ENCODE measurements at places on chromosomes 16 and 17.

- no peak for DNase-seq
Observed at GRCh38 chr16:76114681-76115080, 162.5 kb upstream of the CNTNAP4 start.

GRCh38 chr16:58485184-58485887 is 14.6 kb upstream of the NDRG4 start:
- DNase-seq: no peak

DNA sequence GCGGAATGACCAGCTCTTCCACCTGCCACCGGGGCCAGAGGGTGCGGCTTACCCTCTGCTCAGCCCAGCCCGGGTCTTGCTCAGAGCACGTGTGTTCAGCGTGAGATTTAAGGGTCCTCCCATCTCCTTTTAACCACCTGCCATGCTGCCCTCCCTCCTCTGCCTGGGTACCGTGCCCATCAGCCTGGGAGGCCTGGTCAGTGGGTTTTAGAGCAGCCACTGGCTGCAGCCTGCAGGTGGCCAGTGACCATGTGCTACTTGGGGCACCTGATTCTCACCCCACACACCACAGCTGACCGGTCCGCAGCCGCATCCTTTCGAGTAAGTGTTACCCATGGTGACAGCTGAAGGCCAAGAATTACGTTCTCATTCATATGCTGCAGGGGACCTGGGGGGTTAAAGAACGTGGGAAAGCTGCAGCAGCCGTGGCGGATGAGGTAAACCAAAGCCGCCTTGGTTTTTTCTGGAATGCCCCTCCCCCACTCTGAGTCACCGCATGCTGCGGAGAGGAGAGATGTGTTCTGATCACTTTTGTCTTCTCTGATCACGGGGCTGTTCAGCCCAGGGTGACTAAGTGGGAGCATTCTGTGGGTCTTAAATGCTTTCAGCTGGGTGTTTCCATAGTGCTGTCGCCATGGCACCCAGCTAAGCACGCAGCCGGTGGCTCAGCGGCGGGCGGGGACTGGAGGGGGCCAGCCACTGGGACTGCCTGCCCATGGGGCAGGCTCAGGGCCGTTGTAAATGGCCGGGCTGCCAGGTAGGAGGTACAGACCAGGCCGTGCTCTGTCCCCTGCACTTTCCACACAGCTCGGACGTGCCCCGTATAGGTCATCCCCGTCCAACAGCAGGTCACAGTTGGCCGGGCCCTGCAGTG is 59.8 kb downstream of the BAIAP2 start:
- peak; percentile 97 for DNase-seq

DNA sequence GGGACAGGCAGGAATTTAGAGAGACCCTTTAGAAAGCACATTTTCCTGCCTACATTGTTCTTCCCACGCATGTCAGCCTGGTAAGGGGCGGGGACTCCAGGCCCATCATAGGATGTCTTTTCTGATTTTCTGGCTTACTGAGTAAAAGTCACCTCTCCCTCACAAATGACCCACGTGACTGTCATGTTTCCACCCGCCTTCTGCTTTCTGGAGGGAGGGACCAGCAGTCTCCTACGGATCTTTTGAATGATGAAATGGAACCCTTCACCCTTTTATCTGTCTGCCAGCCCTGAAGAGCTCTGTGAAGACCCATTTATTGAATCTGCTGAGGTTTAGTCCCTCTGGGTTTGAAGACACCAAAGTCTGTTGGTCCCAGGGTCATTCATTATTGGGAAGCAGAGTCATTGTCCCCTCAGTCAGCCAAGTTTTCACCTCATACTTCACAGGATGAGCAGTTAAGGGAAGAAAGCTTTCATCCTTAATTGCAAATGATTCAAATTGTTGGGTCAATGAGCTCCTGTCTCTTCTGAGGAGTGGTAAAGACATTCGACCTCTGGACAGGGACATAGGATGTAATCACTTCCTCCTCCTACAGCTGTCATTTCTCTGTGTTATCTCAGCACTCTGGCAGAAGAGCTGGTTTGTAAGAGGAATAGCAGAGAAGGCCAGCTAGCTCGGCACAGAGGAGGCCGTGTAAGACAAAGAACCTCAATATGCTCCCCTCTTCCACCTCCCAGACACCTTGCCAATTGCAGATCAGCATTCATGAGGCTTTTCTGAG is 446.1 kb downstream of the HS3ST3B1 start:
- no peak for DNase-seq

GRCh38 chr16:89037261-89038152 is 56.1 kb upstream of the ACSF3 start:
- no peak for DNase-seq

DNA sequence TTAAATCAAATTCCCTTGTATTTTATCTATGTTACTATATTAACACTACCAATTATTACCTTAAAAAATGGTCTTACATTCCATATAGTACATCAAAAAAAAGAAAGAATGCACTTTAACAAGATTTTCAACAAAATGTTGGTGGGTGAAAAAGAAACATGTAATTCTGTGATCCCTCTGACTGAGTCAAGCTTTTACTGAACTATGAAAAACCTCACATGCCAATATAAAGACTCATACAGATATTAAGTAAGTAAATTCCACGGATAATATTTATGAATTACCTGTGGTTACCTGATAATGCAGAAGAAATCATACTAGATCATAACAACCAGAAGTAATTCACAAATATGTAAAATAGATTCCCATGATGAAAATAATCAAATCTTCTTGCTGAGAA is 12.4 kb downstream of the COIL start:
- no peak for DNase-seq

- no peak for DNase-seq
Observed at GRCh38 chr16:85948138-85948509, 49.2 kb downstream of the IRF8 start.

DNA sequence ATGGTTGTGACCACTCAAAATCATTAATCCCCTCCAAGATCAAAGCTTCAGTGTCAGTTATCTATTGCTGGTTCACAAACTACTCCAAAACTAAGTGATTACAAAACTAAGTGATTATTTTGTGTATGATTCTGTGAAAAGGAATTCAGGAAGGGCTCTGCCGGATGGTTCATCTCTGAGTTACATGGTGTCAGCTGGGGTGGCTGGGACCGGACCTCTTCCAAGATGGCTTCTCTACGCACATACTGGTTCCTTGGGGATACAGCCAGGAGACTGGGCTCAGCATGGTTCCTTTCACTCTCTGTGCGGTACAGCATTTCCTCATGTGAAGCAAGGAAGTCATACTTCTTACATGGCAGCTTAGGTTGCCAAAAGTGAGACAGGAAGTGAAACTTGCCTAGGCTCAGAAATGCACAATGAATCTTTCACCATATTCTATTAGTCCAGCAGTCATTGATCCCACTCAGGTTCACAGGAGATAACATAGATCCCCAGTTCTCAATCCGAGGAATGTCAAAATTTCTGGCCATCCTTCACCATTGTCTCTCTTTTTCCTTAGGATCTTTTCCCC is 97.9 kb upstream of the IRX6 start:
- no peak for DNase-seq

DNA sequence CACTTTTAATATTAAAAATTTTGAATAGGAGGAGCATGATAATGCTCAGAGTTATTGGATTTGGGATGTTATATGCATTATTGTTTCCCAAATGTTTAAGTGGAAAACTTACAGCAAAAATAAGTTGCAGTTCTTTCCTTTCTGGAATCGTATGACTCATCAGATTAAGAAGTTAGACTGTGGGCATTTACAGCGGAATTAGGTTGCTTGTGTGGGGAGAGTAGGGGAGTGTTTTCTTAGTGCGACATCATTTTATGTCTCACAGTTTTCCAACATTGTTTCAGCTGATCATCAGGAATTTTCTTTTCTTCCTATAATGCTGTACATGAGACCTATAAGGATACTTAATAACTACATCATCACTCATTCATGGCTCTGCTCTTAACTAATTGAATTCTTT is 1631.8 kb downstream of the CDH8 start:
- no peak for DNase-seq

GRCh38 chr16:89567656-89568594 is 7.4 kb downstream of the RPL13 start:
- no peak for DNase-seq

- no peak for DNase-seq
Observed at GRCh38 chr16:22191532-22192260, 14.4 kb upstream of the EEF2K start.

DNA sequence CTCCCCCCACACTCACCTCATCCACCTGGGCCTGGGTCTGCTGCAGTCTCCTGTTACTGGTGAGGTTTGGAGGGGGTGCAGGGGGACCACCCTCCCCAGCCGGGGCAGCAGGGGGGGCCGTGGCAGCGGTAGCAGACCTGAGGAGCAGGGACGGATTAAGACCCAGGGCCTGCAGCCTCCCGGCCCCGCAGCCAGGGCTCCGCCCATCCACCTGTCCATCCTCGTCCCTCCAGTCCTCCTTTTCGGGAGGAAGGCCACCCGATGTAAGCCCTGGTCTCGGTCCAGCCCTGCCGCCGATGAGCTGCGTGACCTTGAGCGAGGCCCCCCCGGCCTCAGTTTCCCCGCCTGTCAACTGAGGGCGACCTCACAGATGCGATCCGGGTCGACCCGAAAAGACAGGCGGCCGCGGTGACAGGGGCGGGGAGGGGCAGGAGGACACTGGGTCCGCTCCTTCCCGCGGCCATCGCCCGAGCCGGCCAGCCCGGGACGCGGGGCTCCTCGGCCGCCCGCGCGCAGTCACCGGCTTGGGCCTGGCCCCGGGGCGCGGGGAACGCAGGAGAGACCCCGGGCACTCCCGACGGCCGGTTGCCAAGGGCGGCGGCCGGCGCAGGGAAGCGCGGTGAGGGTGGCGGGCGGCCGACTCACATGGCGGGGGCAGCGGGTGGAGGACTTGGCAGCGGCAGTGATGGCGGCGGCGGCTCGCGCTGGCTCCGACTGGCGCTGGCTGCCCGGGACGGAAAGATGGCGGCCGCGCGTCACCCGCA is at the start of gene VAMP2:
VAMP2 (minus strand) TSS at position 716 of the 764 bp plus-strand sequence; CDS start at position 647, 69 bp downstream.
- DNase-seq: peak; percentile 87

- no peak for DNase-seq
Observed at GRCh38 chr17:72121164-72122009, 567 bp downstream of the SOX9 start.

DNA sequence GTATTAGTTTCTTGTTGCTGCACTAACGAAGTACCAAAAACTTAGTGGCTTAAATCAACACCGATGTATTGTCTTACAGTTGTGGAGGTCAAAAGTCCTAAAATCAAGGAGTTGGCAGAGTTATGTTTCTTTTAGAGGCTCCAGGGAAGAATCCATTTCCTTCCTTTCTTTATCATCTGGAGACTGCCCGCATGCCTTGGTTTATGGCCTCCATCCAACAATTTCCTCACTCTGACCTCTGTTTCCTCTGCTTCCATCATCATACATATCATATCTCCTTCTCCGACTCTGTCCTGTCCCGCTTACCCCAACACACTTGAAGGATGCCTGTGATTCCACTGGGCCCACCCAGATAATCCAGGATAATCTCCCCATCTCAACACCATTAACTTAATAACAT is 627.8 kb downstream of the KCNJ2 start:
- no peak for DNase-seq

DNA sequence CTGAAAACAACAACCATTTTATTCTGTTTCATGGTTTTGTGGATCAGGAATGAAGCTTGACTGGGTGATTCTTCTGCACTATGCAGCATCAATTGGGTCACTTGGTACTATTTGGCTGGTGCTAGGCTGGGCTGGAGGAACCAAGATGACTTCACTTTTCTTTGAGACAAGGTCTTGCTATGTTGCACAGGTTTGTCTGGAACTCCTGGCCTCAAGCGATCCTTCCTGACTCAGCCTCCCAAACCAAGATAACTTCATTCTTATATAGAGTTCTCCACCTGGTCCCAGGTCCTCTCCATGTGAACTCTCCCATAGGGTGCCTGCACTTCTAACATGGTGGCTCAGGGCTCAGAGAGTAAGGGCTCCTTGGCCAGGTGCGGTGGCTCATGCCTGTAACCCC is 1.9 kb upstream of the PIPOX start:
- DNase-seq: no peak

- no peak for DNase-seq
Observed at GRCh38 chr17:56262803-56263202, 109.5 kb downstream of the ANKFN1 start.

DNA sequence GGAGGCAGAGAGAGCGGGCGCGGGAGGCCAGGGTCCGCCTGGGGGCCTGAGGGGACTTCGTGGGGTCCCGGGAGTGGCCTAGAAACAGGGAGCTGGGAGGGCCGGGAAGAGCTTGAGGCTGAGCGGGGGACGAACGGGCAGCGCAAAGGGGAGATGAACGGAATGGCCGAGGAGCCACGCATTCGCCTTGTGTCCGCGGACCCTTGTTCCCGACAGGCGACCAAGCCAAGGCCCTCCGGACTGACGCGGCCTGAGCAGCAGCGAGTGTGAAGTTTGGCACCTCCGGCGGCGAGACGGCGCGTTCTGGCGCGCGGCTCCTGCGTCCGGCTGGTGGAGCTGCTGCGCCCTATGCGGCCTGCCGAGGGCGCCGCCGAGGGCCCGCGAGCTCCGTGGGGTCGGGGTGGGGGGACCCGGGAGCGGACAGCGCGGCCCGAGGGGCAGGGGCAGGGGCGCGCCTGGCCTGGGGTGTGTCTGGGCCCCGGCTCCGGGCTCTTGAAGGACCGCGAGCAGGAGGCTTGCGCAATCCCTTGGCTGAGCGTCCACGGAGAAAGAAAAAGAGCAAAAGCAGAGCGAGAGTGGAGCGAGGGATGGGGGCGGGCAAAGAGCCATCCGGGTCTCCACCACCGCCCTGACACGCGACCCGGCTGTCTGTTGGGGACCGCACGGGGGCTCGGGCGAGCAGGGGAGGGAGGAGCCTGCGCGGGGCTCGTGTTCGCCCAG is 1.2 kb upstream of the CBX4 start:
- no peak for DNase-seq

- no peak for DNase-seq
Observed at GRCh38 chr16:21211486-21211885, at the start of gene ZP2. ZP2 (minus strand) TSS chr16:21211574; CDS start chr16:21211547, 27 bp downstream.

DNA sequence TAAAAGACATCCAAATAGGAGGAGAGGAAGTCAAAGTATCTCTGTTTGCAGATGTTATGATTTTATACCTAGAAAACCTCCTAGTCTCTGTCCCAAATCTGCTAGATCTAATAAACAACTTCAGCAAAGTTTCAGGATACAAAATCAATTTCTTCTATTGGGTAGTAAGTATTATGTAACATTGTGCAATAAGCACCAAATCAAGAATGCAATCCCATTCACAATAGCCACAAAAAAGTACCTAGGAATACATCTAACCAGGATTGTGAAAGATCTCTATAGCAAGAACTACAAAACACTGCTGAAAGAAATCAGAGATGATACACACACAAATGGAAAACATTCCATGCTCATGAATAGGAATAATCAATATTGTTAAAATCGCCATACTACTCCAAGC is 13.0 kb downstream of the NLRP1 start:
- no peak for DNase-seq

- DNase-seq: no peak
Observed at GRCh38 chr17:47878203-47879027, 17.6 kb upstream of the SP2 start.

DNA sequence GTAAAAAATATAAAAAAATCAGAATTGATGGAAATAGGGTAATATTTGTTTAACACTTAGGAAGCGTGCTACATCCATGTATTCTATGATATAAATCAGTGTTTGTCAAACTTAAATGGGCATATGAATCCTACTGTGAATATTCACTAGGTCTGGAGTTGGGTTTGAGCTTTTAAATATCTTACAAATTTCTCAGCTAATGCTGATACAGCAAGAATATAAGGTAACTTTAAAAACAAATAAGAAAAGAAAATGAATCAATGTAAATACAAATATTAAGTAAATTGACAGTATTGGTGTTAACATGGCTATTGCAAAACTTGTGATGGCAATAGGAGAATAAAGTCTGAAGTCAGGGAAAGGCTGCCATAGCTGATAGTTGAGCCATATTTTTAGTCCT is 3.6 kb downstream of the MYH13 start:
- no peak for DNase-seq

- DNase-seq: no peak
Observed at GRCh38 chr16:31480851-31481536, 1.9 kb upstream of the SLC5A2 start.

All from posterior cingulate gyrus (tissue), 11 donors.